ENCODE measurements at places on chromosomes 7 and 10.

DNA sequence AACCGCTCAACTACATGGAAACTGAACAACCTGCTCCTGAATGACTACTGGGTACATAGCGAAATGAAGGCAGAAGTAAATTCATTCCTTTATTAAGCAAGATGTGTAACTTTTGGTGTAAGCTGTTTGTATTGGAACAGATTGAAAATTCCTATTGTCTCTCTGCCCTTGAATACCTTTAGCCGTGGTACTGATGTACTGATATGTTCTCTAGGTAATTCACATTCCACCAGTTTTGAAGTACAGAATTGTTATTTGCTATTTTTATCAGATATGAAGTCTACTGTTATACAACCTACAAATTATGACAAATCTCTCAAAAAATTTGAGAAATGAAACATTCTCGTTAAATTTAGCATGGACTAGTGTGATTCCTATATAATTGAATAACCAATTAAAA lies 17.7 kb downstream of the ZMYND11 start:
- no peak for DNase-seq

GRCh38 chr7:8189625-8190024 lies 72.3 kb downstream of the ICA1 start:
- no peak for DNase-seq

- no peak for DNase-seq
Observed at GRCh38 chr10:75569506-75569905, 138.1 kb downstream of the LRMDA start.

GRCh38 chr10:78259391-78259790 lies 225.7 kb downstream of the RPS24 start:
- DNase-seq = no peak

- no peak for DNase-seq
Observed at GRCh38 chr10:75793848-75794247, 362.4 kb downstream of the LRMDA start.
